ENCODE measurements at places on chromosomes 12 and 14.

DNA sequence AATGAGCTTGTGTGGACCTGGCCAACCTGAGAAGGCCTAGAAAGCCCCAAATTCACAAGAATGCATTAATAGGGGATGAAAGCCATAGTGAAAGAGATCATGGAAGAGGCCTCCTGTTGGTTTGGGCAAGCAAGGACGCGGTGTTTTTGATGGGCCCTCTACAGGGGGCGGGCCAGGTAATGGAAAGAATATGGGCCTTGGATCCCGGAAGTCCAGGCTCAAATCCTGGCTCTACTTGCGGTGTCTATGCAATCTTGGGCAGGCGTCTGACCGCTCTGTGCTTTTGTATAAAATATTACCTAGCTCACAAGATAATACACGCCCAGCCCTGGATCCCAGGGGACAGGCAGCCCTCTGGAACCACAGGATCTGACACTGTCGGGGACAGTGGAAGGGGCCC lies 41.1 kb upstream of the CLMN start:
- DNase-seq: no peak

GRCh38 chr12:6273541-6274230 lies 36.8 kb upstream of the PLEKHG6 start:
- no peak for DNase-seq

- no peak for DNase-seq
Observed at GRCh38 chr14:95078867-95079266, 78.5 kb downstream of the DICER1 start.

- no peak for DNase-seq
Observed at GRCh38 chr12:106248312-106248845, 559 bp upstream of the CKAP4 start.

GRCh38 chr14:104741803-104742251 lies 11.1 kb upstream of the SIVA1 start:
- DNase-seq: no peak

GRCh38 chr12:42945927-42946326 lies 356.4 kb upstream of the PRICKLE1 start:
- DNase-seq: no peak

GRCh38 chr12:92539976-92540781 lies 162.6 kb upstream of the PLEKHG7 start:
- DNase-seq: no peak

- no peak for DNase-seq
Observed at GRCh38 chr12:46187023-46187422, 81.8 kb downstream of the SLC38A1 start.

Data from activated naive CD4-positive, alpha-beta T cell (primary cell).